ENCODE measurements at places on chromosomes 16 and 17. TPM values are rescaled to one million over a fixed set of nuclear protein-coding genes. Genes with fewer than 3 reads are reported as not detected.

DNA sequence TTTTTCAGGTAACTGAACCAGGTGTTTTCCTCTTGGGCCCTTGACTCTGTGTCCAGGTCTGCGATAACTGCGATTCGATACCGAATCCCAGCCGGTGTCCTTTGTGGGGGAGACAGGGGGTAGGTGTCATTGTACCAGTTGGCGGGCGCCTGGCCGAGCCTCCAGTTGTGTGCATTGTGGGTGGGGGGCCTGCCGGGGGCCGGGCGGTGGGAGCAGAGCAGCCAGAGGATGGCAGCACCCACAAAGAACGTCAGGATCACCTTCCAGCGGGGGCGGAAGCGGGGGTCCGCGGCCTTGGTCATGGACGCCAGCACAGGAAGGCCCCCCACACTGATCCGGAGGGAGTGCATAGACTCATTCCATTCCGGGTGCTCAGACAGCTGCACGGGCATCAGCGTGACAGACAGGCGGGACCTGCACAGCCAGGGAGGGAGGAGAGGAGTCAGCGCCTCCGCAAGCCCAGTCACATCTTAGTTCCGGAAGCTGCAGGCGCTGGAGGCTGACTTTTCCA, 12.3 kb downstream of the CANT1 start:
- no peak for DNase-seq

DNA sequence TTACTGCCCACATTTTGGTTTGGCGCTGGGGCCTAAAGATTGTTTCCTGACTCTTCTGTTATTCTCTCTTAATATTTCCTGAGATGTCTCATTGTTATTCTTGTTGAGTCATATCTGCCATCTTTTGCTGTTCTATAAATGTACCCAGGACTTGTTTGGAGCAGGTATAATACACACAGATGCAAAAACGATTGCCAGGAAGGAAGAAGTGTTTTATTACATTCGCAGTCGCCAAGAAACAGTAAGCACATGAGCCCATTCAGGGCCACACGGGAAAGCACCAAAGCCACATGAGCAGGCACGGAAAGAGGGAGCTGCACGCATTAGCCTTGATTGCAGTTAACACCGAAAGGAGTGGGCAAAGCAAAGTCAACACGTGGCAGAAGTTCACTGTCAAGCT, 70.2 kb downstream of the ARHGAP44 start:
- no peak for DNase-seq

DNA sequence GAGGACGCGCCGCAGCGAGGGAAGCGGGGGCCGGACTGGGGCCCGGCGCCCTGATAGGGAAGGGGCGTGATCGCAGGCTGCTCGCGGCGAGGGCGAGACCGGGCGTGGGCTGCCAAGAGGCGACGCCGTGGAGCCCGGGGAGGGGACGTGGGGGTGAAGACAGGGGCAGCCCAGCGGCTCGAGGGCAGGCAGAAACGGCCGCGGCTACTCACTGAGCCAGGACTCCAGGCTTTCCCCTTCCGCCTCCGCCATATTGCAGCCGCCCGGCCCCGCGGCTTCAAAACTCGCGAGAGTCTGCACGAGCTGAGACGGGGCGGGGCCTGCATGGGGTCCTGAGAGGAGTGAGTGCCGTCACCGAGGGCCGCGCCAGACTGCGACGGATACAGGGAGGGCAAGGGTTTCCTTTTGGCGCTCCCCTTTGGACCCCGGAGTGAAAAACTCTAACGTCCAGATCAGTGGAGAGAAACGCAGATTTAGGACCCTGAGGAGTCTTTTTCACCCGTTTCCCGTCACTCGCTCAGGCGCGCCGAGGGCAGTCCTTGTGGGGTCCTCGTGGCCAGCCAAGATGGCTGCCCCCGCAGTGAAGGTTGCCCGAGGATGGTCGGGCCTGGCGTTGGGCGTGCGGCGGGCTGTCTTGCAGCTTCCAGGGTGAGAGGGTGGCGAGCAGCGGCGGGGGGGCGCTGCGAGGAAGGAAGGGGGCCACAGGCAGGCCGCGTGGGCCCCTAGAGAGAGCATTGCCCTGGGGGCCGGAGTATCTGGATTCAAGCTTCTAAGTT, at the start of the genes GGA3 and MRPS7:
Gene GGA3 (minus strand): TSS at position 271 of the 776 bp plus-strand sequence. CDS start 19 bp downstream, at position 252.
Gene MRPS7 (plus strand): TSS at position 544 of the 776 bp plus-strand sequence. CDS start 22 bp downstream, at position 566.
- DNase-seq, result peak; percentile 91

TNFRSF17 gene
- not detected for total RNA-seq

TOM1L1 gene
- total RNA-seq, result 70.0 TPM
